ENCODE measurements at places on chromosomes 13 and 19.

DNA sequence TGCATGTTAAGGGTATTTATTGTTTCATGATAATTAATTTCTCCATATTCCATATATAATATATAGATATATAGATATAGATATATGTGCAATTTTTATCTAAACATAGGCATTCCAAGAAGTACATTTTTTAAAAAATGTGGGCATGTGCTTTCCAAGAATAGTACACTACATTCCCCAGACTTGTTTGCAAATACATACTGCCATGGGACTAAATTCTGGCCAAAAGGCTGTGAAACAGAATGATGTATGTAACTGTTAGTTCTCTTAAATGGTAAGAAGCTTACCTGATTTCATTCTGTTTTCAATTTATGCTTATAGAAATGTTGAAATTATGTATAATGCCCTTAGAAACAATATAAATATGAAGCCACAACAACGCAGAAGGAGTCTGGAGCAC lies 503.2 kb upstream of the SPRY2 start:
- no peak for DNase-seq

DNA sequence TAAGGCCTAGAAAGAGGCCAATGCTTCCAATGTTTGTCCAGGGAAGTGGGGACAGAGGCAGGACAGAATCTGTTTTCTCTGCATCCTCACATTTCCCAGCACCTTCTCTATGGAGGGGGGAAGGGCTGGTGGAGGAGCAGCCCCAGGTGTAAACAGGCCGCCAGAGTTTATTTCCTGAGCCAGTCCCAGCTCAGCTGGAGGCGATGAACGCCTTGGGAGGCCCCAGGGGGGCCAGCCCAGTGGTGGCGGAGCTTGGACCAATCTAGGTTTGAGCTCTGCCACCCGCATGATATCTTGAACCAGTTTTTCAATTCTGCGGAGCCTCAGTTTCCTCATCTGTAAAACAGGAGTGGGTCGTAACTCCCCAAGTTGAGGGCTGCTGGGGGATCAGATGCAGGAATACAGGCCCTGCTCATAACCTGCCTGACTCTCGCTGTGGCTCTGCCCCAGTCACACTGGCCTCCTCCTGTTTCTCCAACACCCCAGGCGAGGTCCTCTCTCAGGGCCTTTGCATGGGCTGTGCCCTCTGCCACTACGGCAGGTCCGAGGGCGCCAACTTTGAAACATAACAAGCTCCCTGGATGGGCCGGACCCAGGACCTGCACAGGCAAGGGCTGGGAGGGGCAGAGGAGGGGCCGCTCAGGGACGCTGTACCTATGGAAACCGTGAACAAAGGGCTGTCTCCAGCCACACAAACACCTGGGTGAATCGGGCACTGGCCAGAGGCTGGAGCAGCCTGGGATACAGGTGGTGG lies 1.1 kb downstream of the TNFAIP8L1 start:
- DNase-seq, result no peak

DNA sequence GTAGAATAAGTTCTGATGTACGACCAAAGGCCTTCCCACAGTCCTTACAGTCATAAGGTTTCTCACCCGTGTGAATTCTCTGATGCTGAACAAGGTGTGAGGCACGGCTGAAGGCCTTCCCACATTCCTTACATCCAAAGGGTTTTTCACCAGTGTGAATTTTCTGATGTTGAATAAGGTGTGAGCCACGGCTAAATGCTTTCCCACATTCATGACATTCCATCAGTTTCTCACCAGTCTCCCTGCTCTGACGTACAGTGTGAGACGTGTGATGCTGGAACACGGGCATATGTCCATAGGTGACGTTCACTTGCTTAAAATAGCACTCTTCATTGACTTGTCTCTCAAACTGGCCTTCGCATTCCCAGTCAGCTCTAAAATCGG lies 31.0 kb upstream of the COX7A1 start:
- no peak for DNase-seq

DNA sequence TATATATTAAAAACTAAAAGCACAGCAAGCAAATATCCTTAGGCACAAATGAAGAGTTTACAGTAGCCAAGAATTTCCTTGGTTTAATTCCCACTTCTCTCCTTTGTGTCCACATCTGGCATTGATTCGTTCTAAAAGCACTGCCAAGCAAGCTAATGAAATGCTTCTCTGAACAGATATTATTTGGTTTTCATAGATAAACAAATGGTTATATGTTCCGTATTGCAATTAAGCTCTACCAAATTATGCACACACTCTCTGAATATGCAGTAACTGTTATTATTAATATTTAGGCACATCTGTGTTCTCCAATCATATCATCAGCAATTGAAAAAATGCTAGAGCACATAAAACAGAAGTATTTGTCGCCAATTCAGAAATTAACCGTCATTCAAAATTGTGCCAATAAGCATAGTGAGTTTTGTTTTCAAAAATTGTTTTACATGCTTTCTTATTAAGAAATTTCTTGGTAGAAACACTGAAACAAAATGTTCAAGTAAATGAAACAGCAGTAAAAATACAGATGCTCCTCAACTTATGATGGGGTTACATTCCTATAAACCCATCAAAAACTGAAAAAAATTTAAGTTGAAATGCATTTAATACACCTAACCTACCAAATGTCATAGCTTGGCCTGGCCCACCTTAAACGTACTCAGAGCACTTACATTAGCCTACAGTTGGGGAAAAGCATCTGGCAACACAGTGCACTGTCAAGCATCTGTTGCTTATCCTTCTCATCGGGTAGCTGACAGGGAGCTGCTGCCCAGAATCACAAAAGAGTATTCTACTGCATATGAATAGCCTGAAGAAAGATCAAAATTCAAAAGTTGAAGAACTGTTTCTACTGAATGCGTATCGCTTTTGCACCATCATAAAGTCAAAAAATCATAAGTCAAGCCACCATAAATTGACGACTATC lies 2134.7 kb downstream of the PCDH9 start:
- no peak for DNase-seq

GRCh38 chr13:96223231-96223630 lies 133.3 kb downstream of the HS6ST3 start:
- no peak for DNase-seq

DNA sequence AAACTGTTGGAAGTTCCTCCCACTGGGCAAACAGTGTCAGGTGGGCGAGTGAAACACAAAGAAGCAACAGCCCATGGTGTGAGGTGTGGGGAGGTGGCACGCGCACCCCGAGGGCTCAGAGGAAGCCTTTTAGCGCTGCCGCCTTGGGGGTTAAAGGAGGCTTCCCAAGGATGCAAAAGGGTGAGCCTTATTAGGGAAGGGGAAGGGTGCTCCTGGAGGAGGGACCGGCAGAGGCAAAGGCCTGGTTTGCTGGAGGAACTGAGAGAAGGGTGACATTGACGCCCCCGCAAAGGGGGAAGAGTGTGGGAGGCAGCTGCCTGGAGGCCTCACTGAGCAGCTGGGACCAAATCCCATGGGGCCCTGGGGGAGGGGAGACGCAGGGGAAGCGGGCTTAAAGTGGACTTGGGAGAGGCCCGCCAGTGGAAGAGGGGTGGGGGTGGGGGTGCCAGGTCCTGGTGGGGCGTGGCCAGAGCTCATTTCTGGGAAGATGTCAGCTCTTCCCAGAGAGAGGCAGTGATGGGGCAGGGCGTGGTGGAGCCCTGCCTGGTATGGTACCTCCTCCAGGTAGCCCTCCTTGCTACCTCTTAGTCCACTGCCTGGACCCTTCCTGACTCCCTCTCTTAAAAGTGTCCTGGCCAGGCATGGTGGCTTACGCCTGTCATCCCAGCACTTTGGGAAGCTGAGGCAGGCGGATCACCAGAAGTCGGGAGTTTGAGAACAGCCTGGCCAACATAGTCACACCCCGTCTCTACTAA lies 12.0 kb upstream of the FCHO1 start:
- peak; percentile 77 for DNase-seq

GRCh38 chr19:372306-372890 lies 27.8 kb upstream of the MIER2 start:
- no peak for DNase-seq

DNA sequence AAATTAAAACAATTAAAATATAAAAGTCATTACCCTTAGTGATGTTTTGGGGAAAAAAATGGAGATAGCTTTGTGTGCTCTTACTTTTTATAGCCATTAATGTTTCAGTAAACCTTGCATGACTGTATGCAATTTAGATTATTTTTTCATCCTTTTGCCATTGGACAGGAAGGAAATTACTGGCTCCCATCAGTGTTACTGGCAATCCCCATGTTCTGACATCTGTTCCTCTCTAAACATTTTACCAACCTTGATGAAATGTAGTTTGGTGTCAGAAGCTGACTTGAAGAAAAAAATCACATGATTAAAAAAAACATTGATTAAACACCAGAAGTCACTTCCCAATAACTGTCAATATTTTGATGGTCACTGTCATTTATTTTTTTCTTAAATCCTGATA lies 52.3 kb upstream of the ZNF536 start:
- DNase-seq, result no peak

- no peak for DNase-seq
These were observed 44.0 kb upstream of the GAS6 start for GRCh38 chr13:113907635-113908617.

GRCh38 chr13:110890279-110891165 lies 24.3 kb downstream of the ANKRD10 start:
- peak; percentile 53 for DNase-seq

- DNase-seq, result no peak
These were observed 857 bp downstream of the POU2F2 start for GRCh38 chr19:42131149-42132029.
